ENCODE measurements at places on chromosomes 12 and 14.

- DNase-seq, result peak; percentile 44
Measured at GRCh38 chr12:132711080-132711843, 620 bp downstream of the PGAM5 start.

DNA sequence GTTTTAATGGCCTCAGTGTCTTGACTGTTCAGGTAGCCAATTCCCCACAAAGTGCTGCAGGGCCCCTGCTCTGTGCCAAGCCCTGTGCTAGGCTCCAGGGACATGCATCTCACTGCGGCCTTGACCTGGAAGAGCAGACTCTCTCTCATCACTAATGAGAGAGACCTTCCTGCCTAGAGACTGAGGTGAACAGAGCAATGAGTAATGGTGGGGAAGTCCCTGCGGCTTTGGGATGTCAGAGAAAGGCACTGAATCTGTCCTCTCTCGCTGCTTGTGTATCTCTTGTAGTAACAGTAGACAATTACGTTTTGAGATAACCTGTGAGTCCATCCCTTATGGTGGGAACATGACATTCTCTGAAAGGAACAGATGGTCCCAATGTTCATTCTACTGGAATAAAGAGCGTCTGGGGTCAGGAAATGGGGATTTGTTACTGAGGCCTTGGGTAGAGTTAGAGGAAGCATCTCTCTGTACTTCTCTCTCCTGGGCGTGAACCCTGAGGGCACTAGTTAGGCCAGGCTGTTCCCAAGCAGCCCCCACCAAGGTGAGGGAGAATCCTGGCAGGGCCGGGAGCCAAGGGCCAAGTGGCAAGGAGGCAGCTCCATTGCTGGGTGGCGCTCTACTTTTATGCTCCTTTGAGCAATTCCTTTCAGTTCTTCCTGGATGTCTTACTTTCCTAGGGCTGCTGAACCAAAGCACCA lies 13.5 kb downstream of the NFATC4 start:
- DNase-seq, result peak; percentile 20

- DNase-seq, result no peak
Measured at GRCh38 chr14:67863223-67863622, 43.6 kb downstream of the RAD51B start.

DNA sequence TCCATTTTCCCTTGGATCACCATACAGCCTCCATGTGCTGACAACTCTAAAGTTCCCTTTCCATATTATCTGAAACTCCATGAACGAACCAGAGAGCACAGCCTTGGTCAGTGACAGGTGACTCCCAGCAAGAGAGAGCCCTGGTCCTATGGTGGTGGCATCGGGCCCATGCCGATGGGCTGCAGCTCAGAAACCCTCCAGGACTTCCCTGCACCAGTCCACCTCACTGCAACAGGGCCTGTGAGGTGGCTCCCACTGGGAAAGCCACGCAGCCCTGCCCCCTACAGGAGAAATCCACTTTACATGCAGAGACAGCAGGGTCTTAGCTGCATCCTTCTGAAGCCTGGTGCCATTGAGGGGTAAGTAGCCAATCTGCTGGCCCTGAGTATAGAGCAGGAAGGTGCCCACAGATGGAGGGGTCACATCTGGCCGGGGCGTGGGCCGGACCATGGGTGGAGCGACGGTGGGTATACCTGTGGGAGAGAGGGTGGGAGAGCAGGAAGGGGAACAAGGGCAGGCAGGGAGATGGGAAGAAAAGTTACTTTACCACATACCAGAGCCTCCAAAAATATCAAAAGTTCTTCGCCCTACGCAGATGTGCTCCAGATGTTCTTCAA lies 24.7 kb downstream of the RTRAF start:
- DNase-seq, result peak; percentile 29

- no peak for DNase-seq
Measured at GRCh38 chr12:7042842-7043241, 17.7 kb upstream of the C1S start.

DNA sequence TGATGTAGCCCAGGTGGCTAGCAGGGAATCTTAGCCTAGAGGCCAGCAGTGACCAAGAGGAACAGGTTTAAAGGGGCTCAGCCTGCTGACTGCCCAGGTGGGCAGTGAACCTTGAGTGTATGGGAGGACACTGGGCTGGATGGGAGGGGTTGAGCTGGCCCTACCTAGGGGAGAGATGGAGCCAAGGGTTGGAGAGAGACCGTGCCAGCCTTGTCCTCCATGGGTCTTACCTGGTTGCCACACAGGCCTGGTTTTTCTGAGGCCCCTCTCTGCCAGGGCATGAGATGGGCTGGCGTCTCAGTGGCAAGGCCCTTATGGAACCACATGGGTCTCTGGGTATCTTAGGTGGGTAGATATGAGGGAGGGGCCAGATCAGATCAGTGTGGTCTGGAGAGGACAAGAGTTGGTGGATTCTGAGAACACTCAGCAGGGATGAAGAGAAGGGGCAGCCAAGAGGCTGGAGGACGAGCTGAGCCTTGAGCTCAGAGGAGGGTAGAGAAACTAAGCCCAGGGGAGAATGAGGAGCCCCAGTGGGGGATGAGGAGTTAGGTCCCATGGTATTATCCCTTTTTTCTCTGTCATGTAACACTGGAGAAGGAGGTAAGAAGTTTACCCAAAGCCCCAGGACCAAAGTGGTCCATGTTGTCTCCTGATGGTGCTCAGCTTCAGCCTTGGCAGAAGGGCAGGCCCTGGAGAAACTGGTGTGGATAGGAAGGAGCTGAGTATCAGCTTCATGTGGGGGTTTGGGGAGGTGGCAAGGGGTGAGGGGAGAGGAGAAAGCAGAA lies 3.7 kb downstream of the GZMB start:
- DNase-seq, result peak; percentile 34

DNA sequence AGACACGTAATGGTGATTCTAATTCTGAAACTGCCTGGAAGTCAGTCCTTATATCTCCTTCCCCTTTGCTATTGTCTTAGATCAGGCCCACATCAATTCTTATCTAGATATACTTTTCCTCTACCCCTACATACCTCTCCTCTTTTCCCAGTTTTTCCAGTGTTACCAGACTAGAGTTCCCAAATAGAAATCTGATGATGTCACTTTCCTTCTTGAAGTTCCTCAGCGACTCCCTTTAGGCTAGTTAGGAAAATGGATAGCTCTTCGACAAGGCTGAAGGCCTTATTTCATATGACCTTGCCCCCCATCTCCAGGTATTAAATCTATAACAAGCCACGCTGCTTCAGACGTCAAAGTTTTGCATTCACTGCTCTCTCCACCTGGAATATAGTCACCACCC lies 201.1 kb upstream of the ATP2B1 start:
- no peak for DNase-seq

GRCh38 chr14:76309572-76310162 lies 66.3 kb upstream of the ESRRB start:
- DNase-seq, result no peak
